ENCODE measurements at places on chromosomes 5 and 9.

DNA sequence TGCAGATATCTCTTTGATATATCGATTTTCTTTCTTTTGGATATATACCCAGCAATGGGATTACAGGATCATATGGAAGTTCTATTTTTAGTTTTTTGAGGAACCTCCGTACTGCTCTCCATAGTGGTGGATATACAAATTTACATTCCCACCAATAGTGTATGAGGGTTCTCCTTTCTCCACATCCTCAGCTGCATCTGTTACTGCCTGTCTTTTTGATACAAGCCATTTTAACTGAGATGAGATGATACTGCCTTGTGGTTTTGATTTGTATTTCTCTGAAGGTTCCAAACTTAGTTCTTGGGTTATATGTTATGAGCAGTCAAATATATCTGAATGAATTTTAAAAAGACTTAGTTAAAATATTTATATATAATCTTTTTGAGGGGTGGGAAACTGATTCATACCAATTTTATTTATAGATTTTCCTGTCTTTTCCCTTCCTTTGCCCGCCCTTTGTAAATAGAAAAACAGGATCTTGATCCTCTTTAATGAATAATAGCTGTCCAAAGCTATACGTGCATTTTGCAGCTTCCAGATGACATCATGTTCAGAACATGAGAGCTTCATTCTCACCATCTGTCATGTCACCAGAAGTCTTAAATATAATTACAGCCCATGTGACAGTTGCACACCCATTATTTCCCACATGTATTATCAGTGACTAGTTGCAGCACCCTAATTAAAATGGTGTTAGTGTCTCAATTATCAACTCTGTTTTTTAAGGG lies 6.2 kb upstream of the ARHGEF28 start:
- DNase-seq = no peak

DNA sequence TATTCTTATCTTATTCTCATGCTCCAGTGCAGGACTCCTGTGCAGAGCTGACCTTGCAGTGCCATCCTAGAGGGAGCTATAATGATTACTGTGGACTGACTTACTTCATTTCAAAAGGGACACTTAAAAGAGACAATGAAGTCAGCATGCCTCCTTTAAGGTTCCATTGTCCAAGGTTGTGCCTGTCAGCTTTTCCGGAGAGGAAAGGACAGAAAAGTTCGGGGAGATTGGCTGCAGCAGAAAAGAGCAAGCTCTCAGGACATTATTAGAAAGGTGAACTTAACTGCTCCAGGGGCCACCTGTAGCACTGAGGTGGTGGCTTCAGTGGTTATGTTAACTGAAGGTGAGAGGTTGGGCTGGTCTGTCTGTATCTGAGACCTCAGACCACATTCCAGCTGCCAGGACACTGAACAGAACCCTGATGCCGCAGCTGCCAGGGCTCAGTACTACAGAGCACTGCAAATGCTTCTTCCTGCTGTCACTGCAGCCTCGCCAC lies 112.9 kb downstream of the ST8SIA4 start:
- no peak for DNase-seq

DNA sequence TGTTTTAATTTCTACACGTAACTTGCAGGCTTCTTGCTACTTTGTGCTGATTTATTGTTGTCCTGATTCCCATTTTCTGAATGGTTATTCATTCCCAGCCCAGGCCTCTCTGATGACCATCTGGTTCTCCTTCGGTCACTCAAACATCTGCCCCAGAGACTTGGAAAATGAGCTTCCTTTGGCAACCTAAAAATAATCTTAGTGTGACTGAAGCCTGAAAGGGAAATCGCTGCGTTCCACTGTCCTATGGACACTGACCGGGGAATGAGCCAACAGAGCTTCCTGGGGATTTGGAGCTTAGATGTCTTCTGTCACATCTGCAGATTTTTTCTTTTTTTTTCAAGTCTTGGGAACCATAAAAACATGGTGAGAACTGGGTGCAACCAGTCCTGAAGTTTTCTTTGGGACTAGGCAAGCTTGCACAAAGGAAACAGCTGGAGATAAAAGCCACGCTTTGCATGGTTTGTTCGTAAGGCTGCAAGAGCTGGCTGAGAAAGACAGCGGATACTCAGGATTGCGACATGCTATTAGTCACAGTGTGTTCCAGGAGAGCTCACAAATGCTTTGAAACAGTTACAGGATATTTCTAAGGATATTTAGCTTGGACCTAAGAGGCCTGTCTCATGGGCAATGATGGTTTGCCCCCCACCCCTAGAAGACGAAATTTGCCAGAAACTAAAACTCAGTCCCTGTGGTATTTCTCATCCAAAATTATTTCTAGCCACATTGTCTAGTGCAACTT lies 146.2 kb downstream of the GOLPH3 start:
- DNase-seq = no peak

DNA sequence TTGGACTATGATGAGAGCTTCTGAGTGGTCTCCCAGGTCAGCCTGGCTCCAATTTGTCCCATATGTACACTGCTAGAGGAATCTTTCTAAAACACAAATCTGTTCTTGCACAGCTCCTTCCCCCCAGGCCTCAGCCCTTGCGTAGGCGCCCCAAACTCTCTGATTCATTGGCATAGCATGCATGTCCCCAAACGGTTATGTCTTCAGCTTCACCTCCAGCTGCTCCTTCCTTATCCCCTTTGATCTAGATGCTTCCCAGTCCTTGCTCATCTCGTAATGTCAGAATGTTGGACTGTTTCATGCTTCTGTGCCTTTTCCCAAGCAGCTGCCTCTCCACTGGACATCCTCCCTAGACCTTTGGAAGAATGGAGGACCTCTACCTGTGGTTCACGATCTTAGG lies 60.1 kb upstream of the BASP1 start:
- DNase-seq = no peak

GRCh38 chr5:19886123-19886917 lies 101.7 kb downstream of the CDH18 start:
- DNase-seq = no peak

DNA sequence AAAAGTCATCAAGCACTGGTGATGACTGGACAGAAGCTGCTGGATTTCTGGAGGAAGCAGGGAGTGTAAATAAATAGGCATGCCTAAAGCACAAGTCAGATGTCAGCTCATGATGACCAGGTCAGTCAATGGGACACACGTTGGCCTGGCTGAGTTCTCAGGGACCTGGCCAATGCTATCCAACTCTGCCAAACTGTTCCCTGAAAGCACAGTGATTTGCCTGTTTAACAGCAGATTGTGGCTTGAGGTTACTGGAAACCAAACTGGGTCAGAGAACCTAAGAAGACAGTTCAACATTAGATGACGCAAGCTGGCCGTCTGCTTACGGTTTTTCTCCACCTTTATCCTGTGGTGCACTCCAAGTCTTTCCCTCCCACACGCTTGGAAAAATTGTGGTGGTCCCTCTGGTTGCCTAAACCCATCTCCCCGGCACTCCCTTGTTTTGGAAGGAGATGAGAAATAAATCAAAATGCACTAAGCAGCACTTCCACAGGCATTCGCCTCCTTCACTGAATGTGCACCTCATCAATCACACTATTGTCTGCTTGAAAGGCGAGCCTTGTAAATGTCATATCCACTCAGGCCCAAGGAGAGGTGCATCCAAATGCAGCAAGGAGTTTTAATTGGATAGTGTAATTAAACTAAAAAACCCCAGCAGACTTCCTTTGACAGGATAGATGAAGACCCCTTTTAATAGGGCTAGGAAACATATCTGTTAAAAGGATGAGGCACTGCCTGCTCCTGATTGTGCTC lies 199.4 kb downstream of the GAPVD1 start:
- no peak for DNase-seq

DNA sequence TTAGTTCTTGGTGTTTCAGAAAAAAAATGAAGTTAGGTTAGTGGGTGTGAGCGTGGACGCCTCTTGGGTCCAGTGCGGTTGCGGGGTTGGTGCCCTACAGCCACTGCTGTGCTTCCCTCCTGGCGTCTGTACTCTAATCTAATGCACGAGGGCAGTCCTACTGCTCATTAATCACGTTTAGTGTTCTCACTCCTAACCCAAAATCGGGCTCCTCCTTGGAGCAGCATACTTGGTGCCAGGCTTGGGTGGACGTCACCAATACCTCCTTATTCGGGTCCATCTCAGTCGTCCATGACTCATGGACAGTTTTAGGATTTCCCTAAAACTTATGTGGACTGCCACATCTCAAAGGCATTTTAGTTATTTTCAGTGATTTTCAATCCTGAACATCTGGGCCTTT lies 41.6 kb downstream of the TRIO start:
- DNase-seq = no peak

- no peak for DNase-seq
These were observed 1.7 kb upstream of the FAM163B start for GRCh38 chr9:133610845-133611244.

DNA sequence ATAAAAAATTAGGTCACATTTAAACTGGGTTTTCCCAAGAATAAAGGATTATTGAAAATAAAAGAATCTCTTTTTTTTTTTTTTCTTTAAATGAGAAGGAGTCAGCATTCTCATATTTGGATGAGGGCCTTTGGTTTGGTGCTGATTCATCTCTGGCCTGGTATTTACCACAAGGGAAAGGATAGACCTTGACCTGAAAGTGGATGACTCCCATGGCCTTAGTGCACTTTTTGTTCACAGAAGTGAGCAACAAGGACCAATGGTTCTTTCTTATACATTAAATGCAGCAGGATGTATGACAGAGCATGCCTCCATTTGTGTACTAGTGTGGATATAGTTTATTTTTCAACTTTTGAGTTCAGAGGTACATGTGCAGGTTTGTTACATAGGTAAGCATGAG lies 6.9 kb downstream of the YTHDC2 start:
- no peak for DNase-seq

DNA sequence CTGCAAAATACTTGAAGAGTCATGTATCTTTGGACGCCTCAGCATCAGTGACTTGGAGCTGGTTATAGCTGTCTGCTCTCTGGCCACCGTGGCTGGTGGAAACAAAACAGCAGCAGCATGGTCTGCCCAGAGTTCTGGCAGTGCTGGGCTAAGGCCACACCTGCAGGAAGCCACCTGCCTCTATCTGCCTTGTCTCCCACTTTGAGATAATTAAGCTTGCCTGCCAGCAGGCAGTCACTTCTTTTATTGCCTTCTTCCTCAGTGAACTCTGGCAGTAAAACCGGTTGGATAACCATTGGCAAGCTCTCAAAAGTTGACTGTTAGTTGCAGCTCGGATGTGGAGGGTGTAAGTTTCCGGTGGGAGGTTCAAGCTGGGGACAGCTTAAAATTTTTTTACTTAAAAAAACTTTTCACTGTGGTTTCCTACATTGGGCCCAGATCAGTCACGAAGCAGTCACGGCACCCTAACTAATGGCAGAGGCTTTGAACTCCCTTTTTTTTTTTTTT lies 4.9 kb downstream of the SMIM3 start:
- DNase-seq = peak; percentile 14

- DNase-seq = no peak
These were observed 240.5 kb upstream of the IRX1 start for GRCh38 chr5:3355126-3355525.

DNA sequence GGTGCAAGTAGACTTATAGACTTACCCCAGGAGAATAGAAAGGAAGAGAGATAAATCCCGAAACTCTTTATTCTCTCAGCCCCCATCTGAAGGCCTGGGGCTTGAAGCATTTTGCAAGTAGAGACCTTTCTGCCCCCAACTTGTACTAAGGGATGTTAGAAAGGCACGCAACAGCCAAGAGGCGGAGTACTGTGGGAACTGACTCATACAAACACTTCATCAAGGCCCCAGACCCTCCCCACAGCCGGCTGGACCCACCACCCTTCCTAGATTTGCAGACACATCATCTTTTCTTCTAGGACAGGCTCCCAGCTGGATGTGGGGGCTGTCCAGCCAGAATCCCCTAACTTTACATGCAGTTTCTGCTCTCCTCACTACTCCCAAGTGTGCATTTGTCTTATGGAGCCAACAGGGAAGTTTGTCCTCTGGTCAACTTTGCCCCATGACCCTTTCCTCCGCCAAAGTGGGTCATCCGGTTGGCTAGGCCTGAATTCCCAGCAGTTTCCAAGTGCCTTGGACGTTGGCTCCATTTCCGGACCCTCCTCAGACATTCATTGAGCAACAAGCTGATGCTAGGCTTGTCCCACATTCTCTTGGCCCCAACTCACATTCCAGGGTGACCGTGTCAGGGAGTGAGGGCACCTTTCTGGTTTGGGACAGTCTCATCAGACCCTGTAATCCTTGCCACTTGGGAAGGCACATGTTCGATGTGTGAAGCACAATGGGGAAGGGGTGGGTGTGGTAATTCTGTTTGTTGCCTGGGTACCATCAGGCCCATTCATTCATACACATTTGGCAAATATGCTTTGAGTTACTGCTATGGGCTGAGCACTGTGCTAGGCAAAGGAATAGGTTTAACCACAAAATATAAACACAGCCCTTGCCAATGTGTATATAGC lies 64.6 kb downstream of the ABLIM3 start:
- no peak for DNase-seq

GRCh38 chr5:16552666-16553343 lies 64.0 kb downstream of the RETREG1 start:
- peak; percentile 4 for DNase-seq

DNA sequence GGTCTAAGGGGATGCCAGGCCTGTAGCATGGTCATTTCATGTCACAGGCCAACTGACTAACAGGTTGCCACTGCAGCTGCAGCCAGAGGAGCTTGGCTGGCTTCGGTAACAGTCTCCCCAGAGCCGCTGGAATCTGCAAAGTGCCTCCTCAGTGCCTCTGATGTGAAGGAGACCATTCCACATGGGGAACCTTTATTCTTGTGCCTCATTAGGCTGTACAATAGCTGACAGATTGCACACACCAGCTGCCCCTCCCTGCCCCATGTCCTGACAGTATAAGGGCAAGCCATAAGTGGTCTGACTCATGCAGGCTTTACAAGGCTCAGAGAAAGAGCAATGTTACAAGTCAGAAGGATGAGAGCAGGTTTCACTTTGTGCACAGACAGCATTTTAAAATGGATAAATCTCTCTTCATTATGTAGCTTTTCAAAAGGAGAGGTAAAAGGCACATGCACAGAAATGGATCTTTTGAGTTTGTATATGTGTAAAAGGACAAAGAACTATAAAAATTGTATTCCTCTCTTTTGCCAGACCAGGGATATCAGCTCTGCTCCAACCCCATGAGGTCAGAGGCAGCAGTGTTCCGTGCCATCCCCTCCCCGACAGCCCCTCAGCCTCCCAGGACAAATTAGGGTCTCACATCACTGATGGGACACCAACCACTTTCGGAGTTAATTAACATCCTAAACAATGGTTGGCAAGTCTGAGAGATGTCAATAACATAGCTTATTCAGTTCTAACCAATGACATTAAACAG lies 467.8 kb downstream of the TMEM232 start:
- no peak for DNase-seq
